ENCODE measurements at places on chromosomes 1 and 21.

GRCh38 chr1:204042516-204042915 is 30.4 kb upstream of the SOX13 start:
- no peak for DNase-seq

GRCh38 chr21:14318578-14318977 is 64.4 kb downstream of the HSPA13 start:
- no peak for DNase-seq

DNA sequence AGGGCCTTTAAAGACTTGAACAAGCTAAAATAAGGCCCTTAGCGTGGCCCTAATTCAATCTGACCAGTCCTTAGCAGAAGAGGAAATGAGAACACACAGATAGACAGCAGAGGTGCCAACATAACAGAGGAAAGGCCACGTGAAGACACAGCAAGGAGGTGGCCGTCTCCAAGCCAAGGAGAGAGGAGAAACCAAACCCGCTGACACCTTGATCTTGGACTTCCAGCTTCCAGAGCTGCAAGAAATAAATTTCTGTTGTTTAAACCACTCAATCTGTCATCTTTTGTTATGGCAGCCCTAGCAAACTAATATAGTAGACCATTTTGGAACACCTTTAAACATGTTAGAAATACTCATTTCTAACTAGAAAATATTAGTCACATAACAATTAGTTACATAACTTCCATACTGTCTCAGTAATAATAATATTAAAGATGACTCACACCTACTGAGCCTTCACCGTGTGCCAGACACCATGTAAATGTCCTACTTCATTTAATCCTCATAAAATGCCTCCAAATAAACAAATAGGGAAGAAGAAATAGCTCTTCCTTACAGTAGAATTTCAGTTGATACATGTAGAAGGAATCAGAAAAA is 47.9 kb downstream of the S1PR1 start:
- DNase-seq = no peak

DNA sequence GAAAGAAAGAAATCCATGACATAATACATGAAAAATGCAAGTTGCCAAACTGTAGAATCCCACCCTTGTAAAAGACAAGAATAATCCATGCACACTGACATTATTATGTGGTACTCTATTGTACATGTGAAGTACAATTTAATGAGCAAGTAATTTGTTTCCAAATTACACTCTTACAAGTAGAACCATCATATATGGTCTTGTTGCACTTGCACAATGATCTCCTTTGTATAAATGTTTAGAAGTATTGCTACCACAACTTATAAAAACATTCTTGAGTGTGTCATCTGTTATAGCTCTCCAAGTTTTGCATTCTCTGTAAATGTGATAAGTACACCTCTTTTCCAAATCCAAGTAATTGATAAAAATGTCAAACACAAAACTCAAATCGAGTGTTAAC is 29.1 kb upstream of the ZNF281 start:
- DNase-seq = no peak

GRCh38 chr1:44511769-44512168 is 106.7 kb downstream of the RNF220 start:
- no peak for DNase-seq

GRCh38 chr1:192080684-192081083 is 77.6 kb upstream of the RGS18 start:
- DNase-seq = no peak

GRCh38 chr1:245585252-245585959 is 430.6 kb downstream of the KIF26B start:
- peak; percentile 29 for DNase-seq

DNA sequence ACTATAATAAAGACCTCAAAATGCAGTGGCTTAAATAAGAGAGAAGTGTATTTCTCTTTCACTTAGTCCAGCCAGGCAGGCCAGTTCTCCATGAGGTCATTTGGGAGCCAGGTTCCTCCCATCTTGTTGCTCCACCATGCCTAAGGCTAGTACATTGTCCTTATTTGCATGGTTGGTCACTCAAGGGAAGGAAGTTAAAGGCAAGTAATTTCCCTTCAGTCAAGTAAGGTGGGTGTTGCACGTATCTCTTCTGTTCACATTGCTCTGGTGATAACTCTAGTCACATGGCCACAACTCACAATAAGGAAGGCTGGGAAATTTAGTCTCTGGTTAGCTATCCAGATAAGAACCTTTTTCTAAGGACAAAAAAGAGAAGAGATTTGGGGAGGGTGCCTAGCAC is 27.2 kb upstream of the TADA1 start:
- DNase-seq = no peak

- DNase-seq = peak; percentile 21
These were observed 35.9 kb downstream of the CD46 start for GRCh38 chr1:207787776-207788175.

DNA sequence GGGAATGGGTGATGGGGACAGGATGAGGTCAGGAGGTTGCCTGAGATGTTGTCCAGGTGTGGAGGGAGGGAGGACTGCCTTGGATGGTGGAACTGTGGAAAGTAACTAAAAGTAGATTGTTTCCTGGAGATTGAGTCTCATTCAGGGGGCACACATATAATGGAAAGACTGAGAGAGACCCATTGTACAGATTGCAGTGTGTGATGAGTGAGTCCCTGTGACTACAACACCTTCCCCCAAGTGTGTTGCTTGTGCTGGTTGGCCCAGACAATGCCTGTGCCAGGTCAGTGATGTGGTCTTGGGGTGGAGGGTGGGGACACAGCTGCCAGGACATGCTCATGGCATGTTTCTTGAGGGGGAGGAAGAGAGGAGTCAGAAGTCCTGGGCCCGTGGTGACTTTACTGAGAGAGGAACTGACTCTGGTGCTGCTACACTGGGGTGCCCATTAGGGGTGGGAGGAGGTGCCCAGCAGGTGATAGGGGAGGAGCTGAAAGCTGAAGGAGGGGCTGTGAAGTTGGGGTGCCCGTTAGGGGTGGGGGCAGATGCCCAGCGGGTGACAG is 5.2 kb downstream of the SNAP47 start:
- DNase-seq = no peak

GRCh38 chr1:194069831-194070218 is 883.4 kb upstream of the B3GALT2 start:
- DNase-seq = no peak

GRCh38 chr1:92070892-92071291 is 4.3 kb downstream of the SETSIP start:
- DNase-seq = no peak

GRCh38 chr1:198909973-198910372 is 271.1 kb downstream of the PTPRC start:
- DNase-seq = peak; percentile 51

GRCh38 chr1:59302871-59303270 is 6.0 kb downstream of the FGGY start:
- no peak for DNase-seq

DNA sequence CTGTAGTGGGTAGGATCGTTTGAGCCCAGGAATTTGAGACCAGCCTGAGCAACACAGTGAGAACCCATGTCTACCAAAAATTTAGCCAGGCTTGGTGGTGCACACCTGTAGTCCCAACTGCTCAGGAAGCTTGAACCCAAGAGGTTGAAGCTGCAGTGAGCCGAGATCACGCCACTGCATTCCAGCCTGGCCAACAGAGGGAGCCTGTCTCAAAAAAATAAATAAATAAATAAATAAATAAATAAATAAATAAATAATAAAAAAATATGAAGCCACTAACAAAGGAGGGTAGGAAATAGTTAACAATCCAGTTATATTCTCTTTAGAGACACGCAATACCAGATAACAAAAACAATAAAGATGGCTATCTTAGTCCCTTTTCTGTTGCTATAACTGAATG is 11.9 kb upstream of the CBR3 start:
- DNase-seq = no peak

- DNase-seq = no peak
These were observed 34.0 kb downstream of the ELK4 start for GRCh38 chr1:205597691-205598314.

GRCh38 chr21:43719748-43720538 is 1.0 kb downstream of the PDXK start:
- no peak for DNase-seq

Data from LHCN-M2 (cell line).